ENCODE measurements at places on chromosomes 13 and 19. TPM values are rescaled to one million over a fixed set of nuclear protein-coding genes. Genes with fewer than 3 reads are reported as not detected.
A peak's percentile ranks its signal among the peaks of the same experiment; 100 is the strongest.

DNA sequence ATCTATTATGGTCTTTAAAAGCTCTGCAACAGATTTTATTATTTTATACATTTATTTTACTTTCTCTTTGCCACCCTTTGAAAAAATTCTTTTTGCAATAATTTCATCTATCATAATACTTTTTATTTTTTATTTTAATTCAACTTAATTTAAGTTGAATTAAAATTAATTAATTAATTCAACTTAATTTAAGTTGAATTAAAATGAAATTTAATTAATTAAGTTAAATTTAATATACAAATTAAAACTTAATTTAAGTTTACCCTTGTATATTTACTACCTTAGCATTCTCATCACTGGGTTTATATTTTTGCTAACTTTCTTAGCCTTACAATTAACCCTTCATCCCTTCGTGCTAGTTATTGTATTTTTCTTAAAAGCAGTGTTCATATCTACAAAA, 301.4 kb downstream of the SLITRK5 start:
- H3K27me3 ChIP-seq, result no peaks in the 10 kb centered on the region
- no peaks in the 10 kb centered on the region for H3K4me1 ChIP-seq
- no peaks in the 10 kb centered on the region for H3K36me3 ChIP-seq

DNA sequence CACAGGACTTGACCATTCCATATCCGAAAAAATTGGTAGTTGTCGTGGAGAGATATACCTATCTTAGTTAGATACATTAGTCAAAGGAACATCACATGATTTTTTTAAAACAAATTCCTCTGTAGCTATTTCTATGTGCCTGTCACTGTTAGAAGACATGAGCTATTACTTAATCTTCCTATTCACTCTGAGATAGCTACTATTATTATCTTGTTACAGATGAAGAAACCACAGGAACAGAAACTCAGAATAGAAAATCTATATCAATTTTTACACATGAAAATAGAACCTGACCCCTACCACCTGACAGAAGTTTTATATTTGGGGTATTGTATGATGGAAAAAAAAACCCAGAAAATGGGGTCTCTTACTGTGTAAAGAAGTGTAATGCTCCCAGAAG, 68.9 kb upstream of the TDRD3 start:
- no peak overlapping the region for H3K4me3 ChIP-seq
- no peaks in the 10 kb centered on the region for H3K4me1 ChIP-seq
- H3K27ac ChIP-seq, result no peak overlapping the region
- no peak for DNase-seq
- peaks cover 10% of the 10 kb centered on the region for H3K27me3 ChIP-seq
- no peaks in the 10 kb centered on the region for H3K36me3 ChIP-seq

DNA sequence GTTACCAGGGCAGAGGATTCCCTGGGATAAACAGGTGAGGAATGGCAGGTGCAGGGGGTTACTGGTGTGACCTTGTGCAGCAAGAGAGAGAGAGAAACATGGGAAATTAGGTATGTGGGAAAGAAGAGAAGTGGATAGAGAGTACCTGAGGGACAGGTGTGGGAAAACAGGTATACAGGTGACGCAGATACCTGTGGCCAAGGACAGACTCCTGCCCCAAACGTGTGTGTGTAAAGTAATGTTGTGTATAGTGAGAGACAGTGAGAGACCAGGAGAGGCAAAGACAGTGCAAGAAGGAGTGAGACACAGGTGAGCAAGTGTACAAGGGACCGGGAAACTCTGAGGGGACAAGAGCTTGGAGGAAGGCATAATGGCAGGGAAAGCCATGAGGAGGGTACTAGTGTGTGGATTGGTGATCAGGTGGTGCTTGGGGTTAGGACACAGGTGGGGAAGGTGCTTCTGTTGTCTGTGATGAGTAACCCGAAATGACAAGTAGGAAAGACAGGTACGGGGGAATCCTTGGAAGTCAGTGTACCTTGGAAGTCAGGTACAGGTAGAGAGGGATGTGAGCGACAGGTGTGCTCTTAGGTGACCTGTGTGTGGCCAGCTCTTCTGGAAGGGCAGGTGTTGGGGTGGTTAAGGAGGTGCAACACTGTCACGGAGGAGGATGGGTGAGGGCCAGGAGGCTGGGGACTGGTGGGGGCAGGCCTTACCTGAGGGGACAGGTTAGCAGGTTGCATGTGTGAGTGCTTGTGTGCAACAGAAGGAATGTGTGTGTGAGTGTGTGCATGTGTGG, 2.8 kb downstream of the ERFL start:
- H3K4me1 ChIP-seq, result peaks cover 6% of the 10 kb centered on the region
- H3K27ac ChIP-seq, result no peak overlapping the region
- H3K4me3 ChIP-seq, result no peak overlapping the region
- peaks cover 12% of the 10 kb centered on the region for H3K27me3 ChIP-seq

Gene ZNF221
- total RNA-seq, result 2.1 TPM

- H3K4me3 ChIP-seq, result no peak overlapping the region
- no peaks in the 10 kb centered on the region for H3K36me3 ChIP-seq
- no peak overlapping the region for H3K27ac ChIP-seq
- no peaks in the 10 kb centered on the region for H3K4me1 ChIP-seq
These were observed 48.6 kb downstream of the UBL3 start for GRCh38 chr13:29801737-29802305.

Gene SGCG
- not detected for total RNA-seq

DNA sequence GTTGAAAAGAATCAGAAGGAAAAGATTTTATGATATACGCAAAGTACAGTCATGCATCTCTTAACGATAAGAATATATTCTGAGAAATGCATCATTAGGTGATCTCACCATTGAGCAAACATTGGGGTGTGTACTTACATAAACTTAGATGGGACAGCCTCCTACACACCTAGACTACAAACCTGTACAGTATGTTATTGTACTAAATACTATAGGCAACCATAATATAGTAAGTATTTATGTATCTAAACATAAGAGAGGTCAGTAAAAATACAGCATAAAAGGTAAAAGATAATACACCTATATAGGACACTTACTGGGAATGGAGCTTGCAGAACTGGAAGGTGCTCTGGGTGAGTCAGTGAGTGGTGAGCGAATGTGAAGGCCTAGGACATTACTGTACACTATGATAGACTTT, 254.6 kb downstream of the SPRY2 start:
- H3K27me3 ChIP-seq, result no peaks in the 10 kb centered on the region
- H3K27ac ChIP-seq, result peak overlapping the region; percentile 98
- no peak overlapping the region for H3K4me3 ChIP-seq
- peak; percentile 88 for DNase-seq
- peaks cover 56% of the 10 kb centered on the region for H3K4me1 ChIP-seq

Gene OR7A5
- total RNA-seq, result not detected

DNA sequence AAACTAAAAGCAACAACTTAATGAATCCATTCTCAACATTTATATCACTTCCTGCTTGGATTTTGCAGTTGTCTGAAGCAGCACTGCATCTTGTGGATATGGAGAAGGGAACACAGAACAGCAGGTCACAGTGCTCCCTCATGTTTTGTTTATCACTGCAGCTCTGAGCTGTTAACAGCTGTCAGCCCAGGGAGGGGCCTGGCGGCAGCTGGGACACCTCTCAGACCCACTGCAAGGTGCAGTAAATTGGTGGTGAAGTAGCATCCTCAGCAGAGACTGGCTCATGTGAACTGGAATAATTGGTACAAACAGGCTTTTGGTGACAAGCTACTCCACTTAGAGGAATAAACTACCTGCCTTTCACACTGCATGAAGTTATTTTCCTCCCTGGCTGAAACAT, 170.4 kb downstream of the LIG4 start:
- no peaks in the 10 kb centered on the region for H3K27me3 ChIP-seq
- no peak for DNase-seq
- H3K4me1 ChIP-seq, result no peaks in the 10 kb centered on the region
- H3K27ac ChIP-seq, result no peak overlapping the region
- H3K36me3 ChIP-seq, result no peaks in the 10 kb centered on the region
- H3K4me3 ChIP-seq, result no peak overlapping the region

DNA sequence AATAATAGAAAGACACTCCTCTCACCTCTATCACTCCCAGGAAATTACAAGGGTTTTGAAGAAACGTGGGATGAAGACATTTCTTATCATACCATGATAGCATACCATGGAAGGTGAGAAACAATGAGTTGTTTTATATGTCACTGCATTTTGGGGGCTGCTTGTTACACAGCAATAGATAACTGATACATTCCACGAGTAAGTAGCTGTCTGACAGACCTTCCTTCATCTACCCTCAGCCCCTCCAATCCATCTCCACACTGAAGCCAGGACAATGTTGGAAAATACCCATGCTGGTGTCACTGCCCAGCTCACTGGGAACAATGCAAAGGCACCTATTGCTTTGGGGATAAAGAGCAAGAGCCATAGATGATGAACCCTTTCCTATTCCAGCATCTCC, 68.9 kb upstream of the USP29 start:
- H3K4me3 ChIP-seq, result no peak overlapping the region
- no peaks in the 10 kb centered on the region for H3K4me1 ChIP-seq
- no peaks in the 10 kb centered on the region for H3K27me3 ChIP-seq
- no peak overlapping the region for H3K27ac ChIP-seq
- H3K36me3 ChIP-seq, result no peaks in the 10 kb centered on the region
- no peak for DNase-seq

Gene MBD3L3
- total RNA-seq, result not detected

- H3K4me1 ChIP-seq, result peaks cover 12% of the 10 kb centered on the region
- H3K27ac ChIP-seq, result no peak overlapping the region
These were observed 379.0 kb downstream of the FOXO1 start for GRCh38 chr13:40287428-40287827.

Gene ERCC2
- 48.0 TPM for total RNA-seq

Gene PNKP
- 172 TPM for total RNA-seq

- H3K4me3 ChIP-seq, result peak overlapping the region; percentile 49
- peaks cover 48% of the 10 kb centered on the region for H3K27me3 ChIP-seq
- H3K27ac ChIP-seq, result no peak overlapping the region
- DNase-seq, result peak; percentile 8
These were observed 36.3 kb upstream of the FLT1 start for GRCh38 chr13:28531077-28531844.

- peak overlapping the region; percentile 69 for H3K27ac ChIP-seq
- H3K27me3 ChIP-seq, result no peaks in the 10 kb centered on the region
- peaks cover 46% of the 10 kb centered on the region for H3K36me3 ChIP-seq
- peaks cover 14% of the 10 kb centered on the region for H3K4me1 ChIP-seq
- H3K4me3 ChIP-seq, result peak overlapping the region; percentile 72
These were observed 533 bp downstream of the ZNF544 start for GRCh38 chr19:58229255-58229639.

DNA sequence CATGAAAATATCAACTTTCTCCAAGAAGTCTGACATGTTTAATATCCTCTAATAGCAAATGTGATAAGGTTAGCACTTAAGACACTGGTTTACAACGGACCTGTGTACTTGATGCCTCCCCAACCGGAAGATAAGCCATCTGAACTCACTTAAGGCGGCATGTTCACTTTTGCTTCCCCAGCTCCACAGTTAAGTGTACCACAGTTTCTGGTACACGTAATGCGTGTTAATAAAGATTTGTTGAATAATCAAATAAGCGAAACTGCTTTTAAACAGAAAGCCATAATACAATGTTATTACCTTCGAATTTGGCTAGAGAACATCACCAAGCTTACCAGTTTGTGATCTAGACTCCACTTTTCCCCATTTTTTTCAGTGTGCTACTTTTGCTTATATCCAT, 1.4 kb upstream of the PAN3 start:
- H3K27me3 ChIP-seq, result no peaks in the 10 kb centered on the region
- no peak overlapping the region for H3K27ac ChIP-seq
- peaks cover 7% of the 10 kb centered on the region for H3K4me1 ChIP-seq
- H3K36me3 ChIP-seq, result no peaks in the 10 kb centered on the region
- peak overlapping the region; percentile 90 for H3K4me3 ChIP-seq

Gene ANKLE1
- 2.2 TPM for total RNA-seq

- DNase-seq, result no peak
- H3K4me3 ChIP-seq, result no peak overlapping the region
- H3K27ac ChIP-seq, result no peak overlapping the region
- H3K27me3 ChIP-seq, result no peaks in the 10 kb centered on the region
- no peaks in the 10 kb centered on the region for H3K36me3 ChIP-seq
These were observed 62.2 kb downstream of the CYSLTR2 start for GRCh38 chr13:48715977-48716376.

Gene IZUMO2
- not detected for total RNA-seq

GRCh38 chr19:53192771-53193534, at the start of gene ZNF665:
TSS of gene ZNF665 (minus strand) at chr19:53193358. CDS start at chr19:53182898, 10,460 bp downstream.
- peak within 1 kb of the TSS; percentile 45 for H3K27ac ChIP-seq

DNA sequence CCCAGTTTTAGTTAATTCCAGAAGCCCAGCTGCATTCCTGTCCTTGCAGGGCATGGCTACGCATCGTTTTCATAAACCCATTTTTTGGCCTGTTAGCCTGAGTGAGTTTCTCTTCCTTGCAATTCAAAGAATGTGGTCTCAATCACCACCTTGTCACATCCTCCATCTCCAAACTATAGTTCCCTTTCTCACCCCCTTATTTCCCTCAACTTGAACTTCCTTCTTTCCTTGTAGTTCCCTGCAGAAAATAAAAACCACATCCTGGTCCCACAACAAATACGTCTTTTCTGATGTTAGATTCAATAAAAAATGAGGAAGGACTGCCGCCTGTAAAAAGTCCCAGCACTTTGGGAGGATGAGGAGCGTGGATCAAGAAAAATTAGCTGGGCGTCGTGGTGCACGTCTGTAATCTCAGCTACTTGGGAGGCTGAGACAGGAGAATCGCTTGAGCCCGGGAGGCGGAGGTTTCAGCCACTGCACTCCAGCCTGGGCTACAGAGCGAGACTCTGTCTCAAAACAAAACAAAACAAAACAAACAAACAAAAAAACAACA, 13.2 kb downstream of the ADGRE3 start:
- H3K27ac ChIP-seq, result no peak overlapping the region
- H3K27me3 ChIP-seq, result peaks cover 24% of the 10 kb centered on the region
- H3K36me3 ChIP-seq, result no peaks in the 10 kb centered on the region
- DNase-seq, result no peak
- H3K4me3 ChIP-seq, result no peak overlapping the region

- H3K36me3 ChIP-seq, result peaks cover 4% of the 10 kb centered on the region
- no peaks in the 10 kb centered on the region for H3K27me3 ChIP-seq
- H3K4me1 ChIP-seq, result peaks cover 25% of the 10 kb centered on the region
- H3K4me3 ChIP-seq, result no peak within 1 kb of the TSS
- no peak for DNase-seq
These were observed at the start of gene KCTD4 for GRCh38 chr13:45200701-45201232. TSS of gene KCTD4 (minus strand) at chr13:45201045. CDS start at chr13:45194567, 6,478 bp downstream.

GRCh38 chr13:38167164-38167822, 182.4 kb upstream of the UFM1 start:
- H3K27ac ChIP-seq, result no peak overlapping the region
- H3K36me3 ChIP-seq, result no peaks in the 10 kb centered on the region
- H3K4me3 ChIP-seq, result no peak overlapping the region
- no peaks in the 10 kb centered on the region for H3K27me3 ChIP-seq

DNA sequence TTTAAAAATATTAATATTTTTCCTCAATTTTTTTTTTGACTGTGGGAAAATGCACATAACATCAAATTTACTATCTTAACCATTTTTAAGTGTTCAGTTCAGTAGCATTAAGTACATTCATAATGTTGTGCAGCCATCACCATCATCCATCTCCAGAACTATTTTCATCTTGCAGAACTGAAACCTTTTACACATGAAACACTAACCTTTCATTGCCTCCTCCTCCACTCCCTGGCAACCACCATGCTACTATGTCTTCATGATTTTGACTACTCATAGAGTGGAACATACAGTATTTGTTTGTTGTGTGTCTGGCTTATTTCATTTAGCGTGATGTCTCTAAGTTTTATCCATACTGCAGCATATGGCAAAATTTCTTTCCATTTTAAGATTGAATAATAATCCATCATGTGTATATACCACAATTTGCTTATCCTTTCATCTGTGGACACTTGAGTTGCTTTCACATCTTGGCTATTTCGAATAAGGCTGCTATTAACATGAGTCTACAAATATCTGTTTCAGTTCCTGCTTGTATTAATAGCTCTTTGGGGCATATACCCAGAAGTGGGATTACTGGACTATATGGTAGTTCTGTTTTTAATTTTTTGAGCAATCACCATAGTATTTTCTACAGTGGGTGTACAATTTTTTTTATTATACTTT, 376.4 kb downstream of the MTUS2 start:
- H3K27me3 ChIP-seq, result no peaks in the 10 kb centered on the region
- no peak for DNase-seq
- no peaks in the 10 kb centered on the region for H3K36me3 ChIP-seq
- no peak overlapping the region for H3K27ac ChIP-seq
- no peaks in the 10 kb centered on the region for H3K4me1 ChIP-seq
- H3K4me3 ChIP-seq, result no peak overlapping the region

All from PC-3 (cell line).